Large intestine (tissue), 12 donors: ENCODE measurements at places on chromosomes 1 and 21. TPM values are rescaled to one million over a fixed set of nuclear protein-coding genes. Genes with fewer than 3 reads are reported as not detected.
A peak's percentile ranks its signal among the peaks of the same experiment; 100 is the strongest.

Gene ANGPTL3
- polyA plus RNA-seq, result 12.3 TPM

Gene EDN2
- 0.51 TPM for polyA plus RNA-seq

- no peaks in the 10 kb centered on the region for H3K4me1 ChIP-seq
- H3K4me3 ChIP-seq, result no peak overlapping the region
Observed at GRCh38 chr1:198669023-198669698, 30.3 kb downstream of the PTPRC start.

GRCh38 chr1:24903955-24904730 is 25.9 kb downstream of the RUNX3 start:
- peaks cover under 1% of the 10 kb centered on the region for H3K4me1 ChIP-seq
- no peaks in the 10 kb centered on the region for H3K36me3 ChIP-seq
- no peak overlapping the region for H3K27ac ChIP-seq
- no peak overlapping the region for H3K4me3 ChIP-seq

DNA sequence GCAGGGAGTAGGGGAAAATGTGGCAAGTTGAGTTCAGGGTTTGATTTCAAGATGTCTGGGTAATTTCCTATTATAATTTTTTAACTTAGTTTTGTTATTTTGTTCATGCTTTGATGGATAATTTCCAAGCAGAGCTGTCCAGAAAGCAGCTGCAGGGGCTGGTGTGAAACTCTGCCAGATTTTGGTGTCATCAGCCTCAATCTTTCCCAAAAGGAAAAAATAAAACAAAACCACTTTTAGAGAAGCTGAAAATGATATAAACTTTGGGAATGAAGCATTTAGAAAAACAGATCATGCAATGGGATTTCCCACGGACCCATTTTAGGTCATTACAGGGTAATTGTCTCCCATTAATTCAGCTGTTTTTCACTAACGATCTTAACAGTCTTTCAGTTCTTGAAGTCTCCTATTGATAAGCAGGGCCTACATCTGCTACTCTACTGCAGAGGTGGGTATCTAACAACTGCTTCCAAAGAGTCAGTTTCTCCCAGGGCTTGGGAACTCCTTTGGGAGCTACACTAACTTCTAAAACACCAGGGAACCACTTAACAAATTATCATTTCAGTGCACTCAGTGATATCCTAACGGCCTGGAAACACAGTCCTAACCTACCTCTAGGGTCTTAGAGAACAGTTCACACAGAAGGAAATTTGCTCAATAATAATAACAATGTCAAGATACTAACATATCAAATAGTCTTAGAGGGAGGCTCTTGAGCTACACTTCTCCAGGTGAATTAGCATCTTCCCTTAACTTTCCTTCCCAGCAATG is 12.3 kb downstream of the ZNF436 start:
- H3K36me3 ChIP-seq, result peaks cover 27% of the 10 kb centered on the region
- no peak overlapping the region for H3K4me3 ChIP-seq
- H3K27me3 ChIP-seq, result no peaks in the 10 kb centered on the region

DNA sequence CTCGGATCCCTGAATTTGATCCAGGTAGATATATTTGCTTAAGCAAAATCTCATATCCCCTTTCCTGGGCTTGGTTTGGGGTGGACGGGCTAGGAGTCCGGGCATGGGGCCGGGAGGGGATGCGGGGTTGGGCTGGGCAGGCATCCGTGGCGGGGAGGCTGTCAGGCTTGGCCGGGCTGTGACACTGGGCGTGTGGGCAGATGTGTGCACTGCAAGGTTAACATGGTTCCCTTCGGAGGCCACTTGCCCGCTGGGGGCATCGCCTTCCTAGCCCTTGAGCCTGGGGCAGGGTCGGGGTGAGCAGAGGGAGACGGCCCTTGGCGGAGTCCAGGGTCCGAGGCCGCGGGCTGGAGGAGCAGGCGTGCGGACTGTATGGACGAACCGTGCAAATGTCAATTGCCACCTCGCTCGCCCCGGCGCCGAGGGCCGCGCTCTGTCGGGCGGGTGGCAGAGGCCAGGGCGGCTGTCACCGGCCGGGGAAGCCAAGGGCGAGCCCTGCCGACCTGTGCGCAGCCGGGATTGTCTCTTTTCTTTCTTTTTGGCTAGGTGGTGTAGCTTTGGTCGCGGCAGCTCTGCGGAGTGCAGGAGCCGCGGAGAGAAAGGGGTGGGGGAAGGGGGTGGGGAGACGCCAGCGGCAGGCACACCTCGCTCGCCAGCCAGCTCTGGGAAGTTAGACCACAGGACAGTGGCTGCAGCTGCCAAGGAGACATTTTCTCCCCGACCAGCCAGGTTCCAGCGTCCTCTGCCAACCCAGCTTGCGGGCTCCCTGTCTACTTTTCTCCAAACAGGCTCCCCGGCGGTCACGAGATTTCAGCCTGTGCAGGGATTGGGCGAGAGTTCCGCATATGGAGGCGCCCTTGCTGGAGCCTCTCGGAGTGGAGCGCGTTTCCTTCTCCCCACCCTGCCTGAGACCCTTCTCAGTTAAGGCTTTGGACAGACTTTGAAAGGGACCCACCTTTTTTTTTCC is 1.3 kb downstream of the RCOR3 start:
- peaks cover 6% of the 10 kb centered on the region for H3K36me3 ChIP-seq
- peak overlapping the region; percentile 83 for H3K27ac ChIP-seq
- peak; percentile 50 for DNase-seq
- H3K4me3 ChIP-seq, result peak overlapping the region; percentile 98
- no peaks in the 10 kb centered on the region for H3K27me3 ChIP-seq
- H3K4me1 ChIP-seq, result peaks cover 6% of the 10 kb centered on the region
